ENCODE measurements at places on chromosomes 1 and 21.

GRCh38 chr1:31327381-31327780, 30.5 kb downstream of the ZCCHC17 start:
- no peak for DNase-seq

DNA sequence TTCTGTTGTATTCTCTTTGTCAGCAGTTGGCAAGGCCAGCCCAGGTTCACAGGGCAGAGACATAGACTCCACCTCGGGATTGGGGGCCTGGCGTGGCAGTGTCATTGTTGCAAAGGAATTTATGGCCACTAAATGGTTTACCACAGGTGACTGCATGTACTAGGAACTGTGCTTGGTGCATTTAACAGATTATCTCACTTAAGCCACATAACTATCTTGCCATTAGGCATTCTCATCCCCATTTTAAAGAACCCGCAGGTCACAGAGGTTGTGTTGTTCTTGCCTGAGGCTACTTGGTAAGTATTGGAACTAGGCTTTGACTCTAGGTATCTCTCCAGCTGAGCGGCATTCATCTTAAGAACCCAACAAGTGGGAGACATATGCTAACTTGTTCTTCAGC, 9.7 kb downstream of the TLCD4 start:
- no peak for DNase-seq

- no peak for DNase-seq
Measured at GRCh38 chr1:39711104-39711965, 20.1 kb upstream of the HPCAL4 start.

GRCh38 chr1:56665384-56665783, 20.3 kb downstream of the PRKAA2 start:
- no peak for DNase-seq

GRCh38 chr1:26252718-26253117, 18.7 kb downstream of the CEP85 start:
- DNase-seq = no peak

DNA sequence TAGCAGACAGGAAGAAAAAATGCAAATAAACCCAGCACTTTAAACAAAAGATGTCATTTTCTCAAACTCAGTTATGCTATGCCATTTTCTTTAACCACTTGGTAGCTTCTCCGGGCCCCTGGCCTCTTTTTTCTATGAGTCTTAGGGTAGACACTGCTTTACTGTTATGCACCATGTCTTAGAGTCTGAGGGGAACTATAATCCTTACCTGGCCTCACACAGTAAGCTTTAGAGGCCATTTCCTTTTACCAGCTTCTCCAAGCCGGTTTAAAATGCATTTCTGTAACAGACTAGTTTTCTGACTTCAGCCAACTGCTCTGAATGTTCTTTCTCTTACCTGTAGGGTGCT, 73.7 kb upstream of the EDEM3 start:
- no peak for DNase-seq

- DNase-seq = no peak
Measured at GRCh38 chr1:221884821-221885220, 142.9 kb upstream of the DUSP10 start.

- DNase-seq = no peak
Measured at GRCh38 chr21:42269386-42269785, 45.8 kb downstream of the TFF3 start.

GRCh38 chr1:225766967-225767633, 10.5 kb upstream of the SRP9 start:
- DNase-seq = no peak
